ENCODE measurements at places on chromosomes 1 and 21. TPM values are rescaled to one million over a fixed set of nuclear protein-coding genes. Genes with fewer than 3 reads are reported as not detected.

GPR161 gene
- 10.3 TPM for total RNA-seq

KRTAP13-1 gene
- not detected for total RNA-seq

HTR6 gene
- total RNA-seq, result not detected

RNASEL gene
- total RNA-seq, result 5.9 TPM

CCDC185 gene
- total RNA-seq, result not detected

NHLH1 gene
- total RNA-seq, result 0.14 TPM

Measured in thoracic aorta (tissue), 2 donors.